Fibroblast of pulmonary artery (primary cell): ENCODE measurements at places on chromosomes 16 and 17.

DNA sequence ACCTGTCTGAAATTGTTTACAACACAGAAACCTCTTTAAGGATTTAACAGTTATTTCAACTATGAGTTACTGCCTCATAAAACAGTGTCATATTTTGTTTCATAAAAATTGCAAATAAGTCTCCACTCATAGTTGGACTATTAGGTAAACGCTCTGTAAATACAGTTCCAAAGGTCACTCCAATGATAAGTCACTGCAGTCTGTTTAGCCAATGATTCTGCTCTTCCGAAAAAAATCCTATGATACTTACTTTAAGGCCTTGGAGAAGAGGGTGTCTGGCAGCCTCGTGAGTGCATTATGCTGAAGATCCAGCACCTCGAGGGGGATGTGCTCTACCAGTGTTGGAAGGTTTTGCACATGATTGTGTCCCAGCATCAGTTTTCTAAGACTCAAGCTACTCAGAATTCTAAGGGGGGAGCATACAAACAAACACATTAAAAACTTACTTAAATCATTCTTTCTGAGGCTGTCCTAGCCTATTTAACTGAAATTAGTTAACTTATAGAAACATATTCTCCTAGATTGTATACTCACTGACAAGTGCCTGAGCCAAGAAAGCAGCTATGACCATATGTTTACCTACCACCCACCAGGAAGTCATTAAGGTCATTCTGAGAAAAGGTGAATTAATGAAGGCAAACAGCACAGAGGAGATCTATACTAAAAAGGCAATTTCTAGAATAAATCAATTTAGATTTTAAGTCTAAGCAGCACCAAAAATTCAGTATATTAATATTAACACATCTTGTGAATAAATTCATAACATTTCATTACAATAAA, 41.1 kb downstream of the MARVELD3 start:
- DNase-seq = no peak

DNA sequence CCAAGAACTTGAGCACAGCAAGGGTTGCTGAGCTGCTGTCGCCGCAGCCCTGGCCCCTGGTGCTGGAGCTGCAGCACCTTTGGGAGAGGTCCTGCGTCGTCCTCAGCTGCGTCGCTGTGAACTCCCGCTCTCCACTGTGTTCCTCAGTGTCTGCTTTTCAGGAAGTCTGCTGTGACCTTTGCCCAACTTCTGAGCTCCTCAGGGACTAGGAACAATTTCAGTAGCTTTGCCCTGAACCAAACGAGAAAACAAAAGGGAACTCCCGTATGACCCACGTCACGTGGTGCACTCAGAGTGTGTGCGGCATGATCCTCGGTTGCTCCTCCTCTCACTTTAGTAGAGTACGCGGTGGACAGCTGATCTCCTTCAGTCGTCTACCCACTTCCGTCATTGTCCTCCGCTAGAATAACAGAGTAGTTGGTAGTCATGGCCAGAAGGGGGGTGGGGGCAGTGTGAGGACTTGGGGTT, 44.2 kb downstream of the WDR45B start:
- no peak for DNase-seq

DNA sequence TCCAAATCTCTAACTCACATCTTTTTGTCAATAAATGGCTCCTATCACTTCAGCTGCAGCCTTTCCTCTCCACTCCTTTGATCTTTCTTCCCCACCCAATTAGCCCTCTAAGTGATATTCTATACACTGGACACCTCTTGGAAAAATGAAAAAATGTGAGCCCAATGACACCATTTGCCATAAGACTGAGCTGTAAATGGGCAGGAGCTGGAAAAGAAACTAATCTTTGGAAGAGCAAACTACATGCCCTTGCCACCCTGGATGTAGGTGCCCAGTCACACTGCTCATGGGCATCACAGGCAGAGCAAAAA, 80.0 kb downstream of the SMG6 start:
- DNase-seq = no peak

GRCh38 chr17:46821482-46822387, 3.2 kb upstream of the WNT3 start:
- no peak for DNase-seq

GRCh38 chr17:82966415-82966814, 113.0 kb upstream of the METRNL start:
- no peak for DNase-seq

DNA sequence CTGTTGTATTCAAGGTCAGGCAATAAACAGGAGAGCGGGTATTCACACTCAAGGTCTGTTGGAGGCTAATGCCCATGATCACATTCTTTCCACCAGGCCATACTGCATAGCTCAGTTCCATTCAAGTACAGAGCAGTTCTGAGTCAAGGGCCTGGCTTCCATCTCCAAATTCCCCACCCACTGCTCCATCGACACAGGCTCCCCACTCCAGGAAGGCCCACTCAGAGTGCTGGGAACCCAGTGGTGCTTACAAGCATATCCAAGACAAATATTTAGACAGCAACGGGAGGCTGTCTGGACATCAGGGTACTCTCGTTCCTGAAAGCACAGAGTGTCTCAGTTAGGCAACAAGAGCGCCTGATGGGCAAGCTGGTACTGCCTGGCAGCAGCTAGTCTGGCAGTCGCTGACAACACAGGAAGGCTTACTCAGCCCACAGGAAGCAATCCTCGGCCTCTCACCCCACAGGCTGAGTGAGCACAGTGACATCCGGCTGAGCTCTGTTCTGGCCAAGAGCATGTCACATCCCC, 40.9 kb downstream of the RFFL start:
- DNase-seq = peak; percentile 93

GRCh38 chr16:55701442-55702319, 45.9 kb downstream of the SLC6A2 start:
- DNase-seq = peak; percentile 59

- no peak for DNase-seq
These were observed 118.1 kb downstream of the OR1D5 start for GRCh38 chr17:2945299-2945698.

DNA sequence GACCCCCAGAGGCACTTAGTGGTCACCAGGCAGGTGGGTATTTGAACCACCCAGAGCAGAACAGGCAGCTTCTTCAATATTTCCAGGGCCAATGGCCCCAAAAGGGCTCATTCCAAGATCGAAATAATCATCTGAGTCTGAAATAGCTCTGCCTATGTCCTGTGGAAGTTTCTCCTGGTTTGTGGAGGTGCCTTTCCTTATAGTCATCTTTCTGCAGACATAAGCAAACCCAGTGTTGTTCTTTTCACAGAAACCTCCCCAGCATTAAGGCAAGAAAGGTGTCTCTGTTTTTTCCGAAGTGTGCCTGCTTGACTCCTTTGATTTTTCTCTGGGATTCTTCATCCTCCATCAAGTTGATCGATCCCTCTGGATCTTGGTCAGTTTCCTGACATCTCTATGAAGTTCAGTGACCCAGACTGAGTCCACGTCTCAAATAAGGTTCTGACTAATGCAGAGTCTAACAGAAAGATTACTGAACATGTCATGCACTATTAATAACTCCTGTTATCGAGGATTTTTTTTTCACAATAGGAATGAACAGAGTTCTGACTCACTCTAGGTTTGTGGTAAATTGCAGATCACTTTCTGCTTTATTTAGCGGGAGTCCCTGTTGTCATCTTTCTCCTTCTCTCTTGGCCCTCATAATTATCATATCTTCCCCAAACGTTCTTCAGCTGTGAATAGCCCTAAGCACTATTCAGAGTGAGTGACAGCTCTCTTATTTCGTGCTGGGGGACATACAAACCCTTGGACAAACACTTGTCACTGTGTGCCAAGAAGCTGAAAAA, 1.5 kb downstream of the LRRC3C start:
- DNase-seq = peak; percentile 91

DNA sequence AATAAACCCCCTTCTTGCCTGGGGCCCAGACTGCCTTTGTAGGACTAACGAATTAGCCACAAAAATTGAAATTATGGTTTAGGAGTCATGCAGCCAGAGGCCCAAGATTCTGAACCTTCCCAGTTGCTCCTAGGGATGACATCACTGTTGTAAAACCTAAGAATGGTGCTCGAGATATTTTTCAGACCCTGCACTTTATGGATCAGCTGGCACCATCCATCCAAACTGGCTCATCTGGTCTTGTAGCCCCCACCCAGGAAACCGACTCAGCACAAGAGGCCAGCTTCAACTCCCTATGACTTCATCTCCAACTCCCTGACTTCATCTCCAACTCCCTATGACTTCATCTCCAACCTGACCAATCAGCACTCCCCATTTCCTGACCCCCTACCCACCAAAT, 10.9 kb upstream of the EVPL start:
- no peak for DNase-seq

- no peak for DNase-seq
These were observed 63.9 kb downstream of the KANSL1 start for GRCh38 chr17:46129302-46129701.

- no peak for DNase-seq
These were observed 52.0 kb downstream of the TNFRSF13B start for GRCh38 chr17:16919663-16920627.

GRCh38 chr17:80979547-80980378, 11.9 kb upstream of the CHMP6 start:
- no peak for DNase-seq

DNA sequence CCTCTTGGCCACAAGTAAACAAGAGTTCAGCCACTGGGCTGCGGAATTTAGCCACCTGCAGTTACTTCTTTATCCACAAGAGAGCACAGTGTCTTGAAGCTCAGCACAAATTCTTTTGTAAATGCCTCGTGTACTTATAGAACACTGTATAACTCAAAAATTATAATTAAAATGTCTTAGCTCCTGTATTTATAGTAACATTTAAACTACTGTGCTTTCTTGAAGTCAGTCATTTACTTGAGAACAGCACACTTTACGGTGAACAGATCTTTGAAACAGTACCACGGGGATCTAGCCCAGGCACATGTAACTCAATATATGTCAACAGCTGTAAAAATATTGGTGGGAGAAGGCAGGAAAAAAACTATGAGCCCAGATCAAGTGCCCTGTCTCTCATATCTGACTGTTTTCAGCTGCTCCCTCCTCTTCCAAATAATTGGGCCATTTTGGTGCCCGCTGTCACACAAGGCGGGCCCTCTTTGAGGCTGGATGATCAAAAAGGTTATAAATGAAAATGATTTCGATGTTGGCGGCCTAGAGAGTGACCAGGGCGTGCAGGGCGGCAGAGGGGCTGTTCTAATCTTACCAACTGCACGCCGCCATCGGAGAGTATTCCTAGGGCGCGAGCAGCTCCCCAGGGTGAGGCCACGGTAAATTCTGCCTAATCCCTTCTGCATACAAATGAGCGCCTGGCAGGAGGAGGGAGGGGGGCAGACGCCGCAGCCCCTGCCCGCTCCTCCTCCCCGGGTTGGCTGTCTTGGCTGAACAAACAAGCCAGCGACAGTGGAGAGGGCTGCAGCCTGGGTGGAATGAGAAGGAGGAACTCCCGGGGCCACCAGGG, 183.2 kb downstream of the C16orf78 start:
- DNase-seq = peak; percentile 63

GRCh38 chr17:48074322-48075081, 26.3 kb downstream of the NFE2L1 start:
- peak; percentile 88 for DNase-seq

DNA sequence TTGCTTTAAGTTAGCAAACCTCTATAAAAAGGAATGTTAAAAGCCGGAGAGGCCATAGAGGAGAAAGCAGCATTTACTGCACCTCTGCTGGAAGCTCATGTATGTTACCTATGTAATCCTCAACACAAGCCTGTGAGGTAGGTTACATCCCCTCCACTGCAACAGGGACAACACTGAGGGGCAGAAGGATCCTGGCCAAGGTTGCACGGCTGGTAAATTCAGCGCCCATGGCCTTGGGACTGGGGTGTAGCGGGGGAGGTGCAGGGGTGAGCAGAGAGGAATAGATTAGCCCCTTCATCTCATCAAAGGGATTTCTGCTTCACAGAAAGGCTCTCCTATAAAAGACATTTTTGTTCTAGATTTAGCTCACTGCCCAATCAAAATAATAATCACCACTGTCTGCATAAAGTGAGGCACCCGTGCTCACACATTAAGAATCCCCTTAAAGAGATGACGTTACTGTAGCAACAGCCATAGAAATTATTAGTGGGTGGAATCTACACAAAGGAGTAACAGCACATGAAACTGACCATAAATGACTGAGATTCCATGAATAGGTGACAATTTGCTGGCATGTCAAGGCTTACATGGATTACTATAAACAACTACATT, 3.3 kb downstream of the ZCCHC14 start:
- no peak for DNase-seq

DNA sequence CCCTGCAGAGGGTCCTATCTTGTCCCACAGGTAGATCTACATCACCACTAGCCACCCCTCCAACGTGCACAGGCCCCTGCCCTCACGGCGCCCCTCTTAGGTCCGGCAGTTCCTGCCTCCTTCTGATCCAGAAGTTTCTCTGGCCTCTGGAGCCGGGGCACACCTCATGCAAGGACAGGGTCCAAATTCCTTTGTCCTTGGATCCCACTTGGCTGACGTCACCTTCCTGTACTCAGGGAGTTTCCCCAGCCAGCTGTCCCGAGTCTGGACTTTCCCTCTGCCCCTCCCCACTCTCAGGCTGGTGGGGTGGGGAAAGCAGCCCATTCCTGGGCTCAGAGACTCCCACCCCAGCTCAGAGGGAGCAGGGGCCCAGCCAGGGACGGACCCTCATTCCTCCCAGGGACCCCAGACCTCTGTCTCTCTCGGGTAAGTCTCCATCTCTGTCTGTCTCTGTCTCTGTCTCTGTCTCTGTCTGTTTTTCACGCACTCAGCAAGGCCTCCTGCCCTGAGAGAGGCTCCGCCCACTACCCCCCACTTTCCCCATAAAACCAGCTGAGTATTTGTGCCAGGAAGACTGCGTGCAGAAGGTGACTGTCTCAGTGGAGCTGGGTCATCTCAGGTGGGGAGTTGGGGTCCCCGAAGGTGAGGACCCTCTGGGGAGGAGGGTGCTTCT, at the start of gene IL32:
Gene IL32 (plus strand): TSS at position 572 of the 673 bp plus-strand sequence. CDS start 172 bp downstream, outside the sequence.
- DNase-seq = peak; percentile 91

DNA sequence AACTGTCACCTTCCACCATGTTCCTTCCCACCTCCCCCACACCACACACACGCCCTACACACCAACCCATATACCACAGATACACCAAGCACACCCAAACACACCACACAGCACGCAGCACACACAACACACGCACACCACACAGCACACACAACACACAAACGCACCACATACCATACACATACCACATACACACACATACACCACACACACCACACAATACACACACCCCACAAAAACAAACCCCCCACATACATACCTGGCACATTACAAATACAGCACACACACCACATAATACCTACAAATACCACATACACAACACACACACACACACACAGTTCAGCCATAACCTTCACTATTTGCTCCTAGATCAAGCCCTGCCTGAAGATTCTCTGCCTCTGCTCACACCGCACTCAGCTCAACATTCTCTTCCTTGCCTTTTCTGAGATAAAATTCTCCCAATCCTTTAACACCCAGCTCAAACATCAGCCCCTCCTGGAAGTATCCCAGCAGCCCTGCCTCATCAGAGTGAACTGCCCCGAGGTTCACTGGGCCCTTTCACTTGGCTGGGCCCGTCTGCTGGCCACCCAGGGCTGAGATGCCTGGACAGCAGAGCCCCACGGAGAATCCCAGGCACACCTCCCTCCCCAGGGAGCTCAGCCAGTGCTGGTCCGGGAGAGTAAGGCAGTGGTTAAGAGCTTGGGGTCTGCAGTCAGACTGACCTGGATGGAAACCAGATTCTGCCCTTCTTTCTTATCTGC, 31.9 kb upstream of the CPNE2 start:
- DNase-seq = peak; percentile 21

GRCh38 chr17:37750768-37751475, 6.1 kb upstream of the HNF1B start:
- no peak for DNase-seq

- DNase-seq = no peak
These were observed 5.7 kb downstream of the HEATR6 start for GRCh38 chr17:60073063-60073462.

- no peak for DNase-seq
These were observed 45.5 kb upstream of the TNRC6A start for GRCh38 chr16:24683847-24684493.
